Type B pancreatic cell (in vitro differentiated cells): ENCODE measurements at places on chromosomes 13 and 19. TPM values are rescaled to one million over a fixed set of nuclear protein-coding genes. Genes with fewer than 3 reads are reported as not detected.

DNA sequence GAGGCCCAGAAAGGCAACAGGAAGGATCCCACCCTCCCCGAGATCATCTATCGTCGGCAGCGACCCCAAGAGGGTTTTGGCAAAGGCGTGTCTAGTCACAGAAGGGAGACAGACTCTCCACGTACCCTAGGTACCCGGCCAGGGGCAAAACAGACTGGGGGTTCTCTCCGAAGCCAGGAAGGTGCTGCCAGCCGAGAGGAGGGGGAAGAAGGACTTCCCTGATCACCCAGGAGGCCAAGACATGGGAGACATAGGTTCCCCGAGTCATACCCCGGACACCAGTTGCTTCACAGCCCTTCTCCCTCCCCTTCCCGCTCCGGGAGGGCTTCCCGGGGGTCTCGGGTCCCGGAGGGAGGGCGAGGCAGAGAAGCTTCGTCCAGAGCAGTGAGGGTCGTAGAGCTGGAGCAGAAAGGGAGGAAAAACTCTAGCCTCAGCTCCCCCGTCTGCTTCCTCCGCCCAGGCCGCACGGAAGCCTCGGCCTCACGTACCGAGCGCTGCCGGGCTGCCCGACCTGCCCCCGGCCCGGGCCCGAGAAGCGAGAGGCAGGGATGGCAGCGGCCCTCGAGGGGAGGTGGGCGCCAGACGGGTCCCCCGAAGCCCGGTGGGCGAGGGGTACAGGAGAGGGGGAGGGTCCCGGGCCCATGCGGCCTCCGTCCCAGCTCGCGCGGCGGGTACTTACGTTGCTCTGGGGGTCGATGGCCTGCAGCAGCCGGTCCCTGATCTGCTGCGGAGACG, 644 bp downstream of the MED26 start:
- DNase-seq = peak; percentile 73
- peaks cover 28% of the 10 kb centered on the region for H3K4me1 ChIP-seq
- H3K36me3 ChIP-seq = no peaks in the 10 kb centered on the region
- H3K4me3 ChIP-seq = peak overlapping the region; percentile 92

- DNase-seq = no peak
- H3K27ac ChIP-seq = no peak overlapping the region
- H3K4me3 ChIP-seq = no peak overlapping the region
- H3K36me3 ChIP-seq = no peaks in the 10 kb centered on the region
Measured at GRCh38 chr19:17752865-17753639, 1.8 kb downstream of the FCHO1 start.

COX6B2 gene
- 0.33 and 0.87 TPM in 2 replicates for total RNA-seq

- H3K4me3 ChIP-seq = peak overlapping the region; percentile 44
- H3K4me1 ChIP-seq = peaks cover 26% of the 10 kb centered on the region
- no peaks in the 10 kb centered on the region for H3K27me3 ChIP-seq
- no peak for DNase-seq
- H3K27ac ChIP-seq = peak overlapping the region; percentile 43
- H3K36me3 ChIP-seq = no peaks in the 10 kb centered on the region
Measured at GRCh38 chr19:55474269-55475265, 1.9 kb upstream of the ZNF628 start.

GRCh38 chr19:50333737-50334617, 4.8 kb upstream of the KCNC3 start:
- peaks cover 8% of the 10 kb centered on the region for H3K36me3 ChIP-seq
- peaks cover 17% of the 10 kb centered on the region for H3K27me3 ChIP-seq
- peaks cover 24% of the 10 kb centered on the region for H3K4me1 ChIP-seq
- peak overlapping the region; percentile 91 for H3K4me3 ChIP-seq
- peak; percentile 91 for DNase-seq

DNA sequence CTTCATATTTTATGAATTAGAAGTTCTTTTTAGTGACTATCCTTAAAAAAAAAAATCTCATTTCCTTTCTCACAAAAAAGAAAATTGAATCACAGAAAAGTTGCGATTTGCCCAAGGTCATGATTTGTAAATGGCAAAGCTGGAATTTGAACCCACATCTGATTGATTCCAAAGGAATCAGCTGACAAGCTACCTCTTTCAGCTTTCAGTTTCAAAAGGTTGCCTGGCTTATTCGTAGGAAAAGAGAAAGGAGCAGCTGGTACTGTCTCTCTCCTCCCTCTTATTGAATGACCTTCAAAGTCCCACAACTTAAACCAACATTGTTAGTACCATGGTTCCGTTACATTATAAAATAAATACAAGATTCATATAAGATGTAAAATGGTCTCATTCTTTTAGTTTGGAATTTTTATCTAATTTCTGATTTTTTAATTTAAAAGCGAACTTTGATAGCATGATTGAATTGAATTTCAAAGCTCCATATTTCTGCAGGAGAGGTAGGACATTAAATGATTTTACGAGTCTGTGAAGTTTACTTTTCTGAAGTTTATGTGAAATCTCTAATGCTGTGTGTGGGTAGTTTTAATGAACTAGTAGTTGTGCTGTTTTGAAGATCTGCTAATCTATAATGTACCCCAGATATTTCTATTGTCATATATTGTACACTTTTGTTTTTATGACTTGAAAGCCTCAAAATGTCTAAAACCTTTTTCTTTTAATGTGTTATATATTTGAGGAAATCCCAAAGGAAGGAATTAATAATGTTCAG, 18.5 kb upstream of the KCTD4 start:
- peak overlapping the region; percentile 67 for H3K27ac ChIP-seq
- H3K36me3 ChIP-seq = peaks cover 15% of the 10 kb centered on the region
- DNase-seq = no peak
- peaks cover 30% of the 10 kb centered on the region for H3K4me1 ChIP-seq
- no peak overlapping the region for H3K4me3 ChIP-seq

DNA sequence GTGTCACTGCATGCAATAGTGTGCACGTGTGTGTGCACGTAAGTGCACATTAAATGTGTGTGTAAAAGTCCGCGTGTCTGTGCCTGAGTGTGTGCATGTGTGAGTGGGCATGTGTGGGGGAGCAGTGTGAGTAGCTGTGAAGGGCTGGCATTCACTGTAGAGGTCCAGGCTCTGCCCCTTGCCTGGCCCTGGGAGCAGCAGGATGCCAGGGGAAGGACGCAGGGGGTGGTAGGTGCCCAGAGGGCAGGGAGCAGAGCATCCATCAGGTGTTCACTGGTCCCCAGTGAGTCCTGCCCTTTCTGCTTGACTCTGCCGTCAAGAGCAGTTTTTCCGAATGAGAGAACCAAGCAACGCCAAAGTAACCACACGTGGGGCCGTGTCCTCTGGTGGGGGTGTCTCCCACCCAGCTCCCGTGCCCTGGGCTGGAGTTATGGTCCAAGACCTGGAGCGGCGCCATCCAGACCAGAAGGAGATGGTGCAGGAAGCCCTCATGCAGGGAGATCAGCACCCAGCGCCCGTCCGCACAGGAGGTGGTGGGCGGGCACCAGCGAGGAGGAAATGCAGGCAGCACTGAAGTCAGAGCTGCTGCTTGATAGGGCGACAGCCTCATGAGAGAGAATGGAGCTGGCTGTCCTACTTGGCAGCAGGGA, 68.5 kb downstream of the TEX29 start:
- peak; percentile 62 for DNase-seq
- H3K27me3 ChIP-seq = no peaks in the 10 kb centered on the region
- H3K27ac ChIP-seq = no peak overlapping the region
- H3K4me1 ChIP-seq = peaks cover 10% of the 10 kb centered on the region
- no peaks in the 10 kb centered on the region for H3K36me3 ChIP-seq

- H3K27me3 ChIP-seq = no peaks in the 10 kb centered on the region
- peak overlapping the region; percentile 99 for H3K4me3 ChIP-seq
- H3K27ac ChIP-seq = peak overlapping the region; percentile 97
- H3K4me1 ChIP-seq = peaks cover 20% of the 10 kb centered on the region
- peak; percentile 98 for DNase-seq
Measured at GRCh38 chr19:53196777-53197396, 3.7 kb upstream of the ZNF665 start.

DNA sequence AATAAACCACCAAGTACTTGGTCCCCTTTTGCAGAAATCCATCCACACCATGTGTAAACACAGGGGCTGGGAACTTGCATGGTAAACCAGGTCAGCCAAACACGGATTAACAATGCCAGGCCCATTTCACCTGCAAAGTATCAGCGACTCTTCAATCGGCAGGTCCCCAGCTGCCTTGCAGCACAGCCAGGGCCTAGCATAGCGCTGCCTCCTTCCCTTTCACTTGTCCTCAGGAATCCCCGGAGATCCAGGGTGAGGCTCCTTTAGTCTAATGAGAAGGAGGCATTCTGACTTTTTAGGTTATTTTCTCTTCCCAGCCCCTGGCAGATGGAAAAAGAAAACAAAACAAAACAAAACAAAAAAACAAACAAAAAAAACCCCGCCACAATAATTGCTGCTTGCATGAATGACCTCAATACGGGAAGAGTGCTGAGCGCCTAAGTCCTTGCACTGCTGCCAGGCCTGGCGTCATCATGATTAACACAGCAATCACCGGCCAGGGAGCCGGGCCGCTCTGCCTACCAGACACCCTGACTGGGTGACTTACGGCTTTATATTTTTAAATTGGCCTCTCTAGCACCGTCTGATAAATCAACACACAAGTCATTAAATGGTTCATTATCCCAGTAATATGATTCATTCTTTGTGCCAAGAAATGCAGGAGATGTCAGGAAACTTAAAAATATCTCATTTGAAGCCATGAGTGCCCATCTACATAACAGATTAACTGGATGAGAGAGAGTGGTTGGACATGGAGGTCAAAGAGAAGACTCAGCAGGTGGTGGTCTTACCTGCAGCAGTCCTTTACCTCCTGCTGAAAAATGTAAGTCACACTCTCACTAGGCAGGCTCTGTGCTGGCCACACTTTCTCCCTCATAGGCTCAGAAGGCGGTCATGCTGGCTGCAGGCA, 692.7 kb downstream of the UQCRFS1 start:
- H3K36me3 ChIP-seq = no peaks in the 10 kb centered on the region
- H3K27me3 ChIP-seq = no peaks in the 10 kb centered on the region
- no peak overlapping the region for H3K4me3 ChIP-seq
- H3K27ac ChIP-seq = no peak overlapping the region
- H3K4me1 ChIP-seq = peaks cover 4% of the 10 kb centered on the region

- no peak for DNase-seq
- no peak overlapping the region for H3K27ac ChIP-seq
- H3K4me1 ChIP-seq = peaks cover 14% of the 10 kb centered on the region
- no peak overlapping the region for H3K4me3 ChIP-seq
Measured at GRCh38 chr13:73910733-73911132, 223.5 kb downstream of the KLF12 start.

RETN gene
- not detected in 2 replicates for total RNA-seq

DNA sequence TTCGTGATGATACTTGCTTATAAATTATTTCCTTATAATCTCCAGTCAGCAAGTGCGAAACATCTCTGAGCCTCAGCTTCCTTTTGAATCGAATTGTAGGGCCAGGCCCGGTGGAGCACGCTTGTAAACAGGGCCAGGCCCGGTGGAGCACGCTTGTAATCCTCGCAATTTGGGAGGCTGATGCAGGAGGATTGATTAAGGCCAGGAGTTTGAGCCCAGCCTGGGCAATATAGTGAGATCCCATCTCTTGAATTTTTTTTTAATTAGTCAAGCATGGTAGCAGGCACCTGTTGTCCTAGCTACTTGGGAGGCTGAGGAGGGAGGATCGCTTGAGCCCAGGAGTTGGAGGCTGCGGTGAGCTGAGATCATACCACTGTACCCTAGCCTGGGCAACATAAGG, 116.2 kb upstream of the MCF2L start:
- H3K36me3 ChIP-seq = peaks cover 30% of the 10 kb centered on the region
- H3K4me3 ChIP-seq = no peak overlapping the region
- H3K27ac ChIP-seq = no peak overlapping the region
- no peak for DNase-seq

TMIGD2 gene
- total RNA-seq = not detected in 2 replicates

DNA sequence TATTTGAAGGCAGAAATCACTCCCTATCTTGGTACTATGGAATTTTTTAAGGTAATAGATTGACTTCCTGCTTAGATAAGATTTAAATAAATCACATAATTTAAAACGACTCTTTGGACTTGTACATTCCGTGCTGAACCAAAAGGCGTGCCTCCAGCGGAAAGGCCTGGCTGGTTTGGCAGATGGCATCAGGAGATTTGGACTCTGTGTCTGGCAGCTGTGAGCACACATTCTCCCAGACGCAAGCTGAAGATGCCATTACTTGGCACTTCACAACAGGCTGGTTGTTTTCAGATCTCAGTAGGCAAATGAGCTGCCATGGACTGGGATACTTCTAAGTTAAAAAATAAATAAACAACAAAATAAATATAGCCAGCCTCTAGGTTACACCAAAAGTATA, 104.5 kb upstream of the SLC15A1 start:
- no peak overlapping the region for H3K4me3 ChIP-seq
- peaks cover 25% of the 10 kb centered on the region for H3K36me3 ChIP-seq
- H3K27me3 ChIP-seq = no peaks in the 10 kb centered on the region
- no peak overlapping the region for H3K27ac ChIP-seq
- no peak for DNase-seq
- no peaks in the 10 kb centered on the region for H3K4me1 ChIP-seq

- peaks cover 9% of the 10 kb centered on the region for H3K27me3 ChIP-seq
- H3K36me3 ChIP-seq = peaks cover 4% of the 10 kb centered on the region
- peak; percentile 98 for DNase-seq
- H3K4me1 ChIP-seq = peaks cover 25% of the 10 kb centered on the region
- H3K4me3 ChIP-seq = peak overlapping the region; percentile 84
- H3K27ac ChIP-seq = peak overlapping the region; percentile 83
Measured at GRCh38 chr19:6424939-6425731, 524 bp upstream of the KHSRP start.

GNA15 gene
- total RNA-seq = 1.6 and 3.9 TPM in 2 replicates

ZNF90 gene
- total RNA-seq = 13.3 and 23.7 TPM in 2 replicates

KIR2DL4 gene
- total RNA-seq = not detected in 2 replicates

GRCh38 chr19:2888731-2889224, 11.9 kb upstream of the ZNF57 start:
- DNase-seq = no peak
- H3K27me3 ChIP-seq = no peaks in the 10 kb centered on the region
- H3K27ac ChIP-seq = no peak overlapping the region
- no peak overlapping the region for H3K4me3 ChIP-seq
- H3K4me1 ChIP-seq = peaks cover 3% of the 10 kb centered on the region

GRCh38 chr19:2478756-2479555, 3.0 kb downstream of the GADD45B start:
- H3K36me3 ChIP-seq = no peaks in the 10 kb centered on the region
- H3K4me1 ChIP-seq = peaks cover 14% of the 10 kb centered on the region
- no peak for DNase-seq
- H3K27ac ChIP-seq = peak overlapping the region; percentile 95

GRCh38 chr13:26721251-26722121, 39.1 kb downstream of the GPR12 start:
- H3K27ac ChIP-seq = no peak overlapping the region
- H3K27me3 ChIP-seq = peaks cover 3% of the 10 kb centered on the region
- no peaks in the 10 kb centered on the region for H3K4me1 ChIP-seq
- H3K4me3 ChIP-seq = no peak overlapping the region
- DNase-seq = peak; percentile 58

DNA sequence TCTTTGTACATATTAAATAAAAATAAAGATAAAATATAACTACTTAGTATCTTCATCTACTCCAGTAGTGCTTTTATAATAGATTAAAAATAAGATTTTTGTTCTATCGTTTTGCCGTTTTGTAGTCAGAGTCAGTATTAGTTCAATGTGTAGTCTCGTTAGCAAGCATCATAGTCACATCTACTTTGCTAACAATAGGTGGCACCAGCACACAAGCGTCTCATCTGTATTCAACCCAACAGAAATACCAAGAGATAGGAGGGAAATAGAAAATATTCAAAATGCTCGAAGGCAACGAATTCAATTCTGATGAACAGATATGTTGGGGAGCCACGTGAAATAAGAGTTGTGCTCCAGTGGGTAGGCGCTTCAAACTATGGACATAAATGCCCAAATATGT, 21.4 kb upstream of the MICU2 start:
- no peak overlapping the region for H3K27ac ChIP-seq
- H3K4me3 ChIP-seq = no peak overlapping the region
- no peaks in the 10 kb centered on the region for H3K4me1 ChIP-seq

BABAM1 gene
- 84.6 and 93.3 TPM in 2 replicates for total RNA-seq
